Head of caudate nucleus (tissue), 42 donors: ENCODE measurements at places on chromosomes 4 and X.

DNA sequence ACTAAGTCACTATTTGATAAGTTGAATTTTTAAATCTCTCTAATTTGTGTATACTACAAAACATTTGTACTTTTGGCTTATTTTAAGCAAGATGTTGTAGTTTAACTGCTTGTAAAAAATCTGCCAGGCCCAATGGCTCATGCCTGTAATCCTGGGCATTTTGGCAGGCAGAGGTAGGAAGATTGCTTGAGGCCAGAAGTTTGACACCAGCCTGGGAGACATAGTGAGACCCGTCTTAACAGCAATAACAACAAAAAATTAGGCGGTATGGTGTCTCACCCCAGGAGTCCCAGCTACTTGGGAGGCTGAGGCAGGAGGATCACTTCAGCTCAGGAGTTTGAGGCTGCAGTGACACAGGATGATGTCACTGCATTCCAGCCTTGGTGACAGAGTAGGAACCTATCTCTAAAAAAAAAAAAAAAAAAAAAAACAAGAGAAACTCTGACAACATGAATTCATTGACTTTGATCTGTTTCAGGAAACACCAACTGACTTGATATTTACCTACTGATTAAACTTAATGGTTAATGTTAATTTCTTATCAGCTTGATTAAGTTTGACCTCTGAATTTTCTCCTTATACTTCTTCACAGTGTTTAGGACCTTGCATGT, 8.9 kb downstream of the FHIP1A start:
- no peak for DNase-seq

DNA sequence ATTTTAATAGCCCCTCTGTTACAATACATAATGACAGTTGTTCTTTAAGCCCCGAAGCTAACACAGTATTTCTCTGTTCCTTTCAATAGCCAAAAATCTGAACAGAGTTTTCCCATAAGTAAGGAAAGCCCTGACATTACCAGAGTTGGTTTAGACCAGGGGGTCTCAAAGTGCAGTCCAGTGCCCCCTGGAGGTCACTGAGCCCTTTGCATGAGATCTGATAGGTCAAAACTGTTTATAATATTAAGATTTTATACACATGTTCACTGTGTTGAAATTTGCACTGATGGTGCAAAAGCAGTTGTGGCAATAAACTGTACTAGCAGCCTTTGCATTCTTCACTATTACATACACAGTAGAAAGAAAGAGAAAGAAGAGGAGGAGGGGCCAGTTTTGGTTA, 177.1 kb downstream of the SPANXN3 start:
- DNase-seq: no peak

- no peak for DNase-seq
Observed at GRCh38 chr4:169690787-169691186, 67.0 kb downstream of the HPF1 start.

DNA sequence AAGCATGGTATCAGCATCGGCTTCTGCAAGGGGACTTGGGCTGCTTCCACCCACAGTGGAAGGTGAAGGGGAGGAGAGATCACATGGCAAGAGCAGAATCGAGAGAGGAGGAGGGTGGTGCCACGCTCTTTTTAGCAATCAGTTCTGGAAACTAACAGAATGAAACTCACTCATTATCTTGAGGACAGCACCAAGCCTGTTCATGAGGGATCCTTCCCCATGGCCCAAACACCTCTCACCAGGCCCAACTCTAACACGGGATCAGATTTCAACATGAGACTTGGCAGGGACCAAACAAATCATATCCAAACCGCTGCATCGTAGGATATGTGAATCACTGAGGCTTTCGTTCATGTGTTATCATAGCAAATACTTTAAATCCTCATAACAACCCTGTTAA, 125.5 kb downstream of the GPC3 start:
- DNase-seq: no peak

- DNase-seq: no peak
Observed at GRCh38 chr4:82823062-82823461, 24.5 kb upstream of the SCD5 start.

DNA sequence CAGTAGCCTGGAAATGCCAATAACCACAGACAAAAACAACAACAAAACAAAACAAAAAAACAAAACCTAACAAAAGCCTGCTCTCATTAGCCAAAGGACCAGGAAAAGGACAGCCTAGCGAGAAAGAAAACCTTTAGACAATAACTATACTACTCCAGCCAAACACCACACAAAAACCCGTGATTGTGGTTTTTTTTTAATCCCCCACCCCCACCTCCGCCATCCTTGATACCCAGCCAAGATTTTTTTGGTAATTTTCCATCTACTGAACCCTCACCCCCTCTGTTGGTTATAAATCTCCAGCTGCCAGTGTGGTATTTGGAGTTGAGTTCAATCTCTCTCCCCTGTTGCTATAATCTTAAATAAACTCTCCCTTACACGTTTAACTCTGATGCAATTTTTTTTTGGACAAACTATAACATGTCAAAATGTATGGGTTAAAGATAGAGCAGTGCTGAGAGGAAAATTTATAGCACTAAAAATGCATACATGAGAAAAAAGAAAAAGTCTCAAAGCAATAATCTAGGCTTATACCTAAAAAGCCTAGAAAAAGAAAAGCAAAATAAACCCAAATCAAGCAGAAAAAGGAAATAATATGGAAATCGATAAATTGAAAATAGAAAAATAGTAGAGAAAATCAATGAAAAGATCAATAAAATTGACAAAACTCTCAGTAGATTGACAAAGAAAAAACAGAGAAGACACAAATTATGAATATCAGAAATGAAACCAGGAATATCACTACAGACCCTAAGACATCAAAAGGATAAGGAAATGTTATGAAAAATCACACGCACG, 83.7 kb downstream of the NAT8L start:
- no peak for DNase-seq

GRCh38 chrX:116009346-116009745, 161.2 kb upstream of the AGTR2 start:
- no peak for DNase-seq

DNA sequence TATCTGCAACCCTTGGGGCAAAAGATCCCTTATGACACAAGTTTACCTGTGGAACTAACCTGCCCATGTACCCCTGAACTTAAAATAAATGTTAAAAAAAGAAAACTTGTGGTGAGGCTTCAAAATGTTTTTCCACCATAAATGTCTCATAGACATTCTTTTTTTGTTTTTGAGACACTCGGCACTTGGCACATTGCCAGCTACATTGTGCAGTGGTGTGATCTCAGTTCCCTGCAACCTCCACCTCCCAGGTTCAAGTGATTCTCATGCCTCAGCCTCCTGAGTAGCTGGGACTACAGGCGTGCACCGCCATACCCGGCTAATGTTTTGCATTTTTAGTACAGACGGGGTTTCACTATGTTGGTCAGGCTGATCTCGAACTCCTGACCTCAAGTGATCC, 528.9 kb upstream of the CXorf51A start:
- DNase-seq: no peak

DNA sequence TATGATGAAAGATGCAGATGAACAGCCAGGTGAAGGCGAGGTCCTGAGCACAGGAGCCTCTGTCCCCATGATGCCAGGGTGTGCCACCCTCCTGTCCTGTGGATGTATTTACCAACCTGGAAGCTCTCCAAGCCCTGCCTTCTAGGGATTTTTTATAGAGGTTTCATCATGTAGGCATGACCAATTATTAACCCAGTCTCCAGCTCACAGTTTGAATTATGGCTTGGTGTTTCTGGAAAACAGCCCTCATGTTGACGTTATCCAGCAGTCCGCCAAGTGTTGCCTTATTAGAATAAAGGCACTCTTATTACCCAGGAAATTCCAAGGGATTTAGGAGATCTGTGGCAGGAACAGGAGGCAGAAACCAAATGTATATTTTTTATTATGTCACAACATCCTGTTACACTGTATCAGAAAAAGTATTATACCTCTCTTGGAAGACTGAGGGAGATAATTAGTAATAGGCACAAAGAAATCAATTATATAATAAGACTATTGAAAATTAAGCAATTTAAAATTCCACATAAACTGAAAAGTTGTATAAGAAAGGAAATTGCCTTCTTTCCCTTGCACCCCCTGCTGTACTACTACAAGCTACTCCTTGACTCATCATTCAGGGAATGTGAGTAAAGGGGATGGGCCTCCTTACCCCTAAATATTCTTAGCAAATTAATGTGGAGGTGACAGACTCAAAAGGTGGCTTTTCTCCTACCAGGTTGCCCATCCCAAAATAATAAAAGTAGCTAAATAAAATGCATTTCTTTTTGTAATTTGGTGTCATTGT, 129.6 kb downstream of the ZNF330 start:
- DNase-seq: no peak

- DNase-seq: peak; percentile 58
Observed at GRCh38 chr4:145909281-145909715, 29.3 kb downstream of the ZNF827 start.

DNA sequence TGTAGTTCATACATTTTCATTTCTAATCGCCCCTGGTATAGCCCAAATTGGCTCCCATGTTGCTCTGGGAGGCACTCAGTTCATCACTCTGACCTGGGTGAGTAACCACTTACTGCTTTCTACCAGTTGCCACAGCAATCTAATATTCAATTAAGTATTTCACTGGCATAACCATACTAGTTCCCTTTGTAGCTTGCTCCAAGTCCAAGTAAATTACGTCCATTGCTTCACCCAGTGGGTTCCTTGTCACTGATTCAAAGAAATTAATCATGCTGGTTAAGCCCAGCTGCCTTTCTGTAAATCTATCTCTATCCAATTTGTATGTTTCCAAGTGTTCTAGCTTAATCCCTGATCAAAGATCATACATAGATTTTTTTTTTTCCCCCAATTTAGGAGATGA, 92.0 kb upstream of the CBR4 start:
- no peak for DNase-seq

GRCh38 chr4:74631338-74631737, 163.0 kb downstream of the BTC start:
- no peak for DNase-seq

- no peak for DNase-seq
Observed at GRCh38 chrX:51878056-51878455, 15.4 kb upstream of the MAGED1 start.
